ENCODE measurements at places on chromosomes 5 and 9. TPM values are rescaled to one million over a fixed set of nuclear protein-coding genes. Genes with fewer than 3 reads are reported as not detected.

DNA sequence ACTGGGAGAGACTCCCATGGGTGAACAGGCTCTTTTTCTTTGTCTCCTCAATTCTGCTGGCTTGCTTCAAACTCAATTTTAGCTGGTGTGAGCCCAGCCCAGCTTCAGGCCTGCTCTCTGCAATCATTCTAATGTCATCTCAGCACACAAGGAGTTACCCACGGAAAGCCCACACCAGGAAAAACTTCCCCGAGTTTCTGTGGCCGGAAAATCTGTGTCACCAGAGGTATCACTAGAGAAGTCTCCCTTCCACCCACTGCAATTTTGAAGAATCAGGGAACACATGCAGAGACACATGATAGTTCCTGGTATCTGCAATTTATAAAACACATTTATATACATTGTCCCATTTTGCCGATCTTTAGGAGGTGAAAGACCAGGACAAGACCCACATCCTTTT, 13.5 kb upstream of the NDFIP1 start:
- no peak for DNase-seq

DNA sequence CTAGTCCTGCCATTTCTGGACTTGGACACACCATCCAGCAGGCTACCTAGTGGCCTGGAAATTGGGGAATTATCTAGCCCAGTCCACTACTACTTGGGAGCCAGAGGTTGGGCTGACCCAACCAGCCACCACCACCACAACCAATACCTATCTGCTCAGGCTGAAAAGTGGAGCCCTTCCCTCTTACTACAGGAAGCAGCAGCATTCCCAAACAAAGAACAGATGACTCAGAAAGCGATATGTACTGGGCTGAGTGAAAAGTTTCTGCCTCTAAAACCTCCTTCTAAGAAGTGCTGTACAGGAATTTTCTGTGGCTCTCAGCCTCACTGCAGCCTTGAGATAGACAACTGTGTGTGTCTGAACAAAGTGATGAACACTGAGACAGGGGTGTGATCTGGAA, 279.4 kb downstream of the CDH10 start:
- no peak for DNase-seq

GRCh38 chr9:84432746-84433145, 92.2 kb upstream of the SLC28A3 start:
- DNase-seq: no peak

- DNase-seq: no peak
Observed at GRCh38 chr9:29625292-29625731, 2052.0 kb upstream of the C9orf72 start.

F12 gene
- 8.1 TPM for polyA plus RNA-seq

DNA sequence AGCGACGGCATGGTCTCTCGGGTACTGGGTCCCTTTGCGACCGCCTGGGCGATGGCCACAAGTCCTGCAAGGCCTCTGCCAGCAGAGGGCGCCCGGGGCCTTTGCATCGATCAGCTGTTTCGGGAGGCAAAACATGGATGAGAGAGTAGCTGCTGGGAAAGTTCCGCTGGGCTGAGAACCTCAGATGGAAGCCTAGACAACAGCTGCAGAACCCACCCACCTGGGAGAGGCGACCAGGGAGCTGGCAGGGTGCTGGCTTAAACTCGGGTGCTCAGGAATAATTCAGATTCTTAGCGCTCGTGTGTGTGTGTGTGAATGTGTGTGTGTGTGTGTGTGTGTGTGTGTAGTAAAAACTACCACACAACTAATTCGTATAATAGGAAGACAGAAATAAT, 50.0 kb downstream of the TRIM32 start:
- peak; percentile 97 for DNase-seq

SPATA31A3 gene
- not detected for polyA plus RNA-seq

PCDHGA6 gene
- polyA plus RNA-seq: 0.99 TPM

ALDH1A1 gene
- polyA plus RNA-seq: 2.8 TPM

DNA sequence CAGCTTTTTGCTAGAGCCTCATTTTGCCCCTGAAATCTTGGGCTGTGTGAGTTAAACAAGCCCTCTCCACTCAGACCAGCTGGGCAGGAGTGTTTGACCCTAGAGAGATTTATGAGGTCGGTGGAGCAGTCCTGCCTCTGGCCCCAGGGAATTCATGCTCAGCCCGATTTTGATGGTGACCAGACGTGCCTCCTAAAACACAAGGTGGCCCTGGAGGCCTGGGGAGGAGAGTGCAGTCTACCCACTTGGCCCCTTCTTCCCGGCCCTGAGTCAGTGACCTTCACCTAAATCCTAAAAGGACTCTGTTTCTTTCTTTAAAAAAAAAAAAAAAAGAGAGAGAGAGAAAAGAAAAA, 86.6 kb upstream of the SAP30L start:
- no peak for DNase-seq

DNA sequence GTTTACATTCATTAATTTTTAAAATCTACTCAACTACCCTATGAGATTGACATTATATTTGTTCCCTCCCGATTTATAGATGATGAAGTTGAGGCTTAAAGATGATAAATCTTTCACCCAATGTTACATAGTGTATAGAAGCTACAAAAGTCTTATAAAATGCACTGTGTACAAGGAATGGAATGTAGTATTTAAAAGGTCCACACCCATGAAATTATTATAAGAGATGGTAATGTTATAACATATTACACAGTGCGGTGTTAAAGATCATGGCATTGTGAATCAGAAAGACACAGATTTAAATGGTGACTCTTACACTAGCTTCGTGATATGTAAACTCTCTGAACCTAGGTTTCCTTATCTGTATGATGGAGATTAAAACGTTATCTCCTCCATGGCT, 141.6 kb upstream of the CHD1 start:
- DNase-seq: no peak

LHX3 gene
- not detected for polyA plus RNA-seq

GRCh38 chr5:63154476-63155309, 576.1 kb downstream of the LRRC70 start:
- no peak for DNase-seq
